Caki2 (cell line): ENCODE measurements at places on chromosomes 1 and 21.
A peak's percentile ranks its signal among the peaks of the same experiment; 100 is the strongest.

GRCh38 chr1:246335151-246335550 is 171.9 kb downstream of the SMYD3 start:
- DNase-seq: no peak

DNA sequence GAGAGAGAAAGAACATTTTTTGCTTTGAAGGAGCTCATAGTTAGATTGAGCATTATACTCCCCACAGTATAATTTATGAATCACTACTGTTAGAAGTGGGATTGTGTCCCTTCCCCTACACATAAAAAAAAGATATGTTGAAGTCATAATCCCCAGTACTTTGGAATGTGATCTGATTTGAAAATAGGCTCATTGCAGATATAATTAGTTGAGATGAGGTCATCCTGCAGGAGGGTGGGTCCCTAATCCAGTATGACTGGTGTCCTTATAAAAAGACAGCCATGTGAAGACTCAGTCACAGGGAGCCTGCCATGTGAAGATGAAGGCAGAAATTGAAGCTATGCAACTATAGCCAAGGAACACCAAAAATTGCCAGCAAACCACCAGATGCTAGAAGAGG is 76.4 kb downstream of the TGFB2 start:
- DNase-seq: no peak

- no peak for DNase-seq
Observed at GRCh38 chr21:23574932-23575331, 2032.3 kb downstream of the MRPL39 start.

GRCh38 chr1:226482196-226482595 is 66.4 kb upstream of the STUM start:
- DNase-seq: no peak

DNA sequence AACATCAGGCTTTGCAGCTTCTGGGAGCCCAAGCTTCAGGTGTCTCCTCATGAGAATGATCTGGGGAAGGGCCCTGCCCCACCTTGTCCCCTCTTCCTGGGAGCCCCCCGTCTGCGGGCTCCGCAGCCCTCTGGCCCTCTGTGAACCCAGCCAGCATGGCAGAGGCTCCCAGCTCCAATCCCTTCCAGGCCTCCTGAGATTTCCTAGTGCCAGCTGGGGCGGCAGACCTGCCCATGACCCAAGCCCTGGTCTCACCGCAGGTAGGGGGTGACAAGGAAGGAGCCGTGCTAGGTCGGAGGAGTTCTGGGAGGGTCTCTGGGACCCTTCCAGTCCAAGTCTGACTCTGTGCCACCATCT is 7.7 kb downstream of the PLEKHG5 start:
- no peak for DNase-seq

GRCh38 chr1:54453509-54453908 is 47.3 kb upstream of the SSBP3 start:
- no peak for DNase-seq

DNA sequence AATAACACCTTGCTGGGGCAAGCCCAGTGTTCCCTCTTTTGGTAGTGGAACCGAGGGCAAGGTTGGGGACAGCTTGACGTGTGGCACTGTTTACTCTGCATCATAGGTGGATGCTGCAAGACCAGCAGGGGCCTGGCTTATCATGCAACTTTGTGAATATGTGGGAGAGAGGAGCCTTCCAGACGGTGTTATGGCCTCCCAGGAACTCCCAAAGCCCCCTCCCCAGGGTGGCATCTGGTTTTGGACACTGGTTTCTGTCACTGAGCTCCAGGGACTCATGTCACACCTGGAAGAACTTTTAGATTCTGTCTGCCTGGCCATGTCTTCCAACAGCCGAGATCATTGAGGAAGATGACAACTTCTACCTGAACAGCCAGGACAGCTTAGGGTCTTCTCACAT is 1.4 kb upstream of the TLR5 start:
- no peak for DNase-seq

- DNase-seq: peak; percentile 55
Observed at GRCh38 chr1:3651930-3652547, at the start of gene TP73. TP73 (plus strand) TSS chr1:3652516; CDS start chr1:3682366, 29,850 bp downstream.

- DNase-seq: peak; percentile 28
Observed at GRCh38 chr1:215599418-215600074, 32.4 kb downstream of the KCTD3 start.

- DNase-seq: peak; percentile 92
Observed at GRCh38 chr1:100352267-100353070, at the start of gene CDC14A. CDC14A (plus strand) TSS chr1:100352506; CDS start chr1:100352955, 449 bp downstream.

DNA sequence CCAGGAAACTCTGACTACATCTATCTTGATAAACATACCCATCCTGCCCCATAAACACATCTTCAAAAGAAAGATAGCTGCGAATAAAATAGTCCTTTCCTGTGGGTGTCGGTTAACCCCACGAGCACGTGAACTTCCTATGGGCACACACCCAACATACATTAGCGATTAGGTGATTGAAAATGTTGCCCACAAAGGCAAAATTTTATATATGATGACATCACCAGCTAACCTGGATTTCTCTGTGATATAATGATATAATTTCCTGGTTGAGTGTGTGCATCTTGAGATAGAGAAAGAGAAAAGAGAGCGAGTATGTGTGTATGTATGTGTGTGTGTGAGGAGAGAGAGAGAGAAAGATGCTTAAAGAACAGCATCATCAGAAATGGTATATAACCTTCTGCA is 296.1 kb downstream of the PTPRC start:
- DNase-seq: no peak

- DNase-seq: no peak
Observed at GRCh38 chr1:19377812-19378718, 65.9 kb downstream of the SLC66A1 start.

- DNase-seq: no peak
Observed at GRCh38 chr1:9840176-9840575, 16.4 kb upstream of the CLSTN1 start.

DNA sequence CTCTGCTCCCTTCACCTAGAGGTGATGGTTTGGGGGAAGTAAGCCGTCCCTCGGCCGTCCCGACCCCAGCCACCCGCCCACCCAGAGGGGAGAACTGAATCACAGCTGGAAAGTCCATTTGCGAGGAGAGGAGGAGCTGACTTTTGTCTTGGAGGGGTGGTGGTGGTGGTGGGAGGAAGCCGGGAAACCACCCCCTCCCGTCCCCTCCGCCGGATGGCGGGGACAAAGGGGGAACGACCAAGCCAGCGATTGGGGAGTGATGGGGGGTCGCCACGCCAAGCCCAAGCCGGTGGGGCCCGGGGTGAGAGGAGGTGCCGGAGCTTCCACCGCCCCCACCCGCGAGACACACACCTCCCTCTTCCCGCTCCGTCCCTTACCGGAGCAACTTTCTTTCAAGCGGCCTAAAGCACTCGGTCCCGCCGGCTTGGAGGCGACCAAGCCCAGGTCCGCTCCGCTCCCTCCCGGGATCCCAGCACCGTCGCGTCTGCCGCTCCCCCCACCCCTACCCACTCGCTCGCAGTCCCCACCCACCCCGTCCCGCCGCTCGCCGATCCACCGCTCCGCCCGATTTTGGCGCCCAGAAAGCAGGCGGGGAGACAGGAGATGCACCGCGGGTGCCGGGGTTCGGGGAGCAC is 540 bp downstream of the ARHGEF2 start:
- DNase-seq: no peak

DNA sequence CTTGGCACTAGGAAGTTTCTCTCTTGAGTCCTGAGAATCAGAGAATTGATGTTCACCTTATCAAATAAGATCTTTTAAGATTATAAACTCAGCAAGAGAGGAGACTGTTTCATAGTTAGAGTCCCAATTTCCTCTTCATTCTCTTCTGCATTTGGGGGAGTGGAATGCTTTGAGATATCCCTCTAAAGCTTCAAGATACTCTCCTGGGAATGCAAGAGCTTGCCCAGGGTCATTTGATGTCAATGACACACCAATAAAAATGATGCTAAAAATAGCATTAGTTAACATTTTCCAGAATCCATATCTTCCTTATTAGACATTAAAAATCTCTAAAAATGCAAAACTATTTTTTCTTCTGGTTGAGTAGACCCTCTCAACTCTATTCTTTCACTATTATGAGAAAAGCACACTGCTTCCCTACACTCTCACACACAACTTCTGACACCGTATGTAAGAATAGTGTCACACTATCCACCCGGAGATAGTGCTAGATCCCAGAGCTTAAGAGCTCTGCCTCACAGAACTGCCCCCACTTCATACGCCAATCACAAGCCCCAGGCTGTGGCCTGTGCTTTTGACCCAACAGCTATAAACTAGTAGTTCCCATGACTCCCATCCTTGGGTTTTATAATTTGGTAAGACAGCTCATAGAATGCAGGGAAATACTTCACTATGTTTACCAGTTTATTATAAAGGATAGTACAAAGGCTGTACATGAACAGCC is 399.9 kb upstream of the RUNX1 start:
- DNase-seq: no peak

DNA sequence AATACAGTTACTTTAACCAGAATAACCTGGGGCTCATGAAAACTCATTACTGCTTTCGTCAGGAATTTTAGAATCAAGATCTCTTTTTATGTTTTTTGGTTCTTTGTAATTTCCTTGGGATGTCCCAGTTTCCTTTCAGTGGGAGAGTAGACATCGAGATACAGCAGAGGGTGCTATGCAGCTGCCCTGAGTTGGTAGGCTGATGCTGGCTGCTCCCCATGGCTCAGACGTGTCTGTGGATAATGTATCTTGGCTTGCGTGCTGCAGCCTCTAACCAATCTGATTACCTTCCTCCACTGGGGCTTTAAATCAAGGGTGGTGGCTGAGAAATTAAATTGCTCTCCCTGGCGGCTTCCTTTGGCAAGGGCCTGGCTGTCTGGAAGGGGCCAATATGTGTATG is 253.7 kb downstream of the CACNA1E start:
- no peak for DNase-seq

DNA sequence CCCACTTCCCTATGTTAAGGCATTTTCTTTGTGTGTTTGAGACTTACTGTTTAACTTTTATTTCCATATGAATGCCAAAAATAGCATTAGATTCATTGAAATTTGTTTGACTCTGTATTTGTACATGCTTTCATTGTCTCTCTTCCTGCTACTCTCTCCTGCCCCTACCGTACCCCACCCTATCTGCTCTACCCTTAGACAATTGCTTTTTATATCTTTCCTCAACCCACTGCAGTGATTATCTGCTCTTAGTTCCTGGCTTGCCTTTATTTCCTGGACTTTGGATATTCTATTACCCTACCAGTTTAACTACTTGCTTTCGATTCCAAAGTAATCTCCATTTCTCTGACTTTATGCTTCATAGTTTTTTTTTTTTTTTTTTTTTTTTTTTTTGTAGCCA is 10.5 kb downstream of the RAVER2 start:
- no peak for DNase-seq

GRCh38 chr1:95384567-95384966 is 150.6 kb downstream of the RWDD3 start:
- peak; percentile 10 for DNase-seq

- no peak for DNase-seq
Observed at GRCh38 chr1:18537386-18538306, 56.9 kb downstream of the KLHDC7A start.

DNA sequence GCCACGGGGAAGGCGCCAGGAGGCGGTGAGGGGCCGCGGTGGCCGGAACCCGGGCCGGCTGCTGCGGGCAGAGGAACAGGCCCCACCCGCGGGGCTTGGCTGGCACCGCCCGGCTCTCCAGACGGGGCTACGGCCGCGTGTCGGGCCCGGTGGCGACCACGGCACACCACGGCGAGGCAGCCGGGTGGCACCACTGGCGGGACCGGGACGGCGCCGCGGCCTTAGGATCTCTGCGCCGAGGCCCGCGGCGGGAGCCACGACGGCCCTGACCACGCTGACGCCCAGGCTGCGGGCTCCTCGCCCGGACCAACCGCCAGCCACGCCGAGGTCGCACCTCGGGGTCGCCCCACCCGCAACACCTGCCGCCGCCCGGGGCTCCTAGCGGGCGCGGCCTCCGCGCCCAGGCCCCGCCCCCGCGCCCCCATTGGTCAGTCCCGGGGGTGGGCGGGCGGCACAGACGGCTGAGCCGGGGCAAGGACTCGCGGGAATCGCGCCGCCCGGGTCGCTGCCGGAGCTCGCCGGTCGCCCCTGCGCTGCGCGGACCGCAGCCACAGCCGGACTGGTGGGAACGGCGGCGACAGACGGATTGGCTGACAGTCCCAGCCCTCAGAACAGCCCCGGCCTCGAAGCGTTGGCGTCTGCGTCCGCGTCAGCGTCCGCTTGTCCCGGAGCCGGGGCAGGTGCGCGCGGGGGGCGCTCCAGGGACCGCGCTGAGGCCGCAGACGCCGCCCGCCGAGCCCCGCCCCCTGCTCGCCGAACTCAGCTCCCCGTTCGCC is at the start of gene BMP8A:
BMP8A (plus strand) TSS at position 491 of the 776 bp plus-strand sequence. CDS start 356 bp downstream, outside the sequence.
- peak; percentile 63 for DNase-seq

GRCh38 chr1:40095806-40096205 is 1.2 kb downstream of the PPT1 start:
- DNase-seq: no peak

GRCh38 chr1:54298284-54299033 is 98.5 kb downstream of the MRPL37 start:
- DNase-seq: peak; percentile 55

GRCh38 chr1:15524021-15524282 is at the start of gene CASP9:
CASP9 (minus strand) TSS chr1:15524215; CDS start chr1:15524200, 15 bp downstream.
- DNase-seq: no peak

DNA sequence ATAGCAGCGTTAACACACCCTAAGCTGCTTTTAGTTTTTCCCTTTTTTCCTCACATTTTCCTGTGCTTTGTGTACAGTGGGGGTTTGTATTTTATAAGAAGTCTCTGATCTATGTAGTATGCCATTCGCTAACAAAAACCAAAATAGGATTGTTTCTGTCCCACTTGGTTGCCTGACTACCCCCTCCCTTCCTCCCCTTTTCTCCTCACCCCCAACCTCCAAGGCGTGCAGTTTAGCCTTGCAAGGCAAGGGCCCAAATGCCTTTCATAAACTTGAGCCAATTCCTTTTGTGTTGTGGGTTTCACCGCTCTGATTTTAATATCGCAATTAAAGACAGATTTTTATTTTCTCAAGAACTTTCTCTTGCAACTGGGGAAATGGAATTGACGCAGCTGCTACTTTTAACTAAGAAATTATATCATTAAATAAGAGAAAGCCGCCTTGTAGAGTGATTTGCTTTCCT is 276.9 kb downstream of the TM2D1 start:
- DNase-seq: no peak

GRCh38 chr1:246262281-246262680 is 244.8 kb downstream of the SMYD3 start:
- no peak for DNase-seq

DNA sequence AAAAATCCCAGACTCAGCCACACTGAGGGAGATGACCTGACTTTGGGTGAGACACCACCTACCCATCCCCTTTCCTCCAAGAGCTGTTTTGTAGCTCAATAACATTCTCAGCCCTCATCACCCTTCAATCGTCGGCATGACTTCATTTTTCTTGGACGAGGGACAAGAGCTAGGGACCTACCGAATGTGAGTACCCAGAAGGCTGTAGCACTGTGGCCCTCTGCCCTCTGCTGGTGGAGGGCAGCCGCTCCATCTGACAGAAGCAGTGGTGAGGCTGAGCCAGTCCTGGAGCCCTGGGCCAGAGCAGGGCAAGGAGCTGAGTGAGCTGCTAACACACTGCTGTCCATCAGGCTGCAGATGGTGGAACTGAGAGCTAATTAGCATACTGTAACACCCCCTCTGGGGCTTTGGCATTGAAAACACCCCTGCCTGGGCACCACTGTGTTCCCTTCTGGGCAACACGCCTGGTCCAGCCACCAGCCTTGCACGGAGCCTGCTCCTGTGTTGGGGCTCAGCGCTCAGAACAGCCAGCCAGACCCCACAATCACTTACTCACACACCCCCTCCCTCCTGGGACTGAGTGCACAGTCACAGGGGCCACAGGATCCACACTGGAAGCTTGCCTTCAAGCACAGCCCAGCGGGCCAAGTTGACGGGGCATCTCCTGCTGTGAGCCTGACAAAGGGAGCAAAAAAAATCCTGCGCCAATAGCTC is 18.3 kb upstream of the ALPL start:
- peak; percentile 16 for DNase-seq
